Stimulated activated CD8-positive, alpha-beta memory T cell treated with anti-CD3 and anti-CD28 coated beads, Interleukin-15, amount 100 ng/mL, for 1 hour (primary cell): ENCODE measurements at places on chromosomes 12 and 14.

- no peak for DNase-seq
Measured at GRCh38 chr12:103955811-103956508, 9.7 kb upstream of the TDG start.

- no peak for DNase-seq
Measured at GRCh38 chr12:130557201-130557600, 158.9 kb downstream of the RIMBP2 start.

- no peak for DNase-seq
Measured at GRCh38 chr12:94750864-94751263, 100.5 kb upstream of the TMCC3 start.

- DNase-seq: no peak
Measured at GRCh38 chr12:7450667-7451066, 6.7 kb upstream of the CD163L1 start.

DNA sequence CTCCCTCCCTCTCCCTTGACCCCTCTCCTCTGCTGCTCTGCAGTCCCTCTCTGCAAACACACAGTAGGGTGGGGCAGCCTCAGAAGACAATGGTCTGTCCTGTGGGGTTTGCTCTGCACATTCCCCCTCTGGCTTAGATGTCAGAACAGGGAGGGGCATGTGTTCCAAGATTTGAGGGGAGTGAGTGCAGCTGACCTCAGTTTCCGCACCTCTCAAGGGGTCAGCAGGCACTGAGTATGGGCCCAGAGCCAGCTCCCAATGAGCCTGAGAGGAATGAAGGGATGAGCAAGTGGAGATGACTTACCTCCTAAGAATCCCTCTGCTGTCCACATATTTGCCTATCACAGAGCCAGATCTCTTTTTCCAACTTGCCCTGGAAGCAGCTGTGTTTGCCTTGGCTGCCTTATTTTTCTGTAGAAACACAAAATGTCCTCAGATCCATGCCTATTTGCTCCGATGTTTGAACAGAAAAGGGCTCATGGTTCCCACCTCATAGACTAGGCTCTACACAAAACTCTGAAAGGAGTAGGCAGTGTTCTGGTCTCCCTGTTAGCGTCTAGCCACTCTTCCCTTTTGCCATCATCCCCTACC lies 111.4 kb downstream of the CRACR2A start:
- no peak for DNase-seq
